CD4-positive, alpha-beta T cell (primary cell): ENCODE measurements at places on chromosomes 2 and 18.

DNA sequence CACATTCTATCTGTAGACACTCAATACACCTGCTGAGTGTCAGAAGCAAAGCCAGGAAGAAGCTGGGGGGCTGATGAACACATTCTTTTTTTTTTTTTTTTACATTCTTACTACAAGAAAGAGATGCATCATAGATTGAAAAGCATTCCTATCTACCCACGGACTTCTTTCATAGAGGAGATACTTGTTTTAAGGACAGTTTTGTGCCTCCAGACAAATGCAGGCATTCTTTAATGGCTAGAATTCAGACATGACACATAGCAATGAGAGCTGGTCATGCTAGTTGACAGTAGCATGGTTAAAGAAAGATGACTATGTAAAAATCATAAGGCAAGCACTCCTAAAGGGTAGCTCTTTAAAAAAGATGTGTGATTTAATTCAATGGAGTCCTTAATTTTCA lies 110.2 kb downstream of the EPHA4 start:
- no peak for DNase-seq

DNA sequence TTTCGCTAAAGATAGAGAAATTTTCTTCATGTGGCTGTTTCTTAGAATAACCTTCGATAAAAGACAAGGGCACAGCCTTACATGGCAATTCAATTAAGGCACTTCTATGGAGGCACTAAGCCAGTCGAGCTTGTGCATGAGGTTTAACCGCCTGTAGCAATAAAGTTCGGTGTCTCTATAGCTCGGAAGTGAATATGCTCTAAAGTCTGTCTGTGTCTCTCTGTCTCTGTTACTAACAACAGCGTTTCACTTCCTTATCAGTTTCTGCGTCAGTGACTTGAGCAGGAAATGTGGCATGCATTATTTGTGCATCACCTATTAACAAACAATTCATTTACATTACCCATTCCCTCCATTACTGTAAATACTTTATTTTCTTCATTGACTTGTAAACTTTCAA lies 365.1 kb upstream of the NETO1 start:
- DNase-seq = no peak

DNA sequence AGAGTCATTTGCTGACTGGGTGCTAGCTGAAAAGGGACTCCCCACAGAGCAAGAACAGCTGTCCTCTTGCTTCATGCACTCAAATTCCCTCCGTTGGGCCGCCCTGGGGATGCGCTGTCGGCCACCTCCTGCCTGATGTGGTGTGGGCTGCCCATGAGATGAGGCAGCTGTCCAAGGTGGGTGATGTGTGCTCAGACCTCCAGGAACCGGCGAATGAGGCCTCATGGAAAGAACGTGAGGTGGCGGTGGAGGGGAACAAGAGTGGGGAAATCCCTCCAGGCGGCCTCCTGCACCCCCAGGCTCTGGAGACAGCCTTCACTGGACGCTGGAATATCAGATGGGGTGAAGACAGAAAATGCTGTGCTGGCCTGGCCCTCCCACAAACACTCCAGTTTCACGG lies 79.8 kb downstream of the LONRF2 start:
- DNase-seq = no peak

GRCh38 chr18:44725300-44726058 lies 44.8 kb downstream of the SETBP1 start:
- DNase-seq = peak; percentile 4

DNA sequence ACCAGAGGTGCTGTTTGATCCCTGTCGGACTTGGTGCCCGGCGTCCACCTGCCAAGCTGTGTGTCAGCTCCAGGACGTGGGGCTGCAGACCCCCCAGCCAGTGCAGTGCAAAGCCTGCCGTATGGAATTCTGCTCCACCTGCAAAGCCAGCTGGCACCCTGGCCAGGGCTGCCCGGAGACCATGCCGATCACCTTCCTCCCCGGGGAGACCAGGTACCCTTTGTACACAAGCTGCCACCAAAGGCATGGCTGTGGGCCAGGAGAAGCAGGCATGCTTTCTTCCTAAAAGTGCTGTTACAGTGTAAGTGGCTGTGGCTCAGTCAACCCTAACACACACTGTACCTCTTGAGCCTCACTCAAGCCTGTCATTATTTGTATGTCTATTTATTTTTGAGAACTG lies 103.3 kb downstream of the RNF144A start:
- no peak for DNase-seq

- no peak for DNase-seq
Observed at GRCh38 chr2:36701918-36702317, 5.4 kb downstream of the VIT start.

- no peak for DNase-seq
Observed at GRCh38 chr2:224910574-224910925, 131.7 kb downstream of the DOCK10 start.

- no peak for DNase-seq
Observed at GRCh38 chr2:101388232-101388631, 929 bp upstream of the CREG2 start.

GRCh38 chr2:99425022-99425421 lies 64.8 kb downstream of the REV1 start:
- no peak for DNase-seq

DNA sequence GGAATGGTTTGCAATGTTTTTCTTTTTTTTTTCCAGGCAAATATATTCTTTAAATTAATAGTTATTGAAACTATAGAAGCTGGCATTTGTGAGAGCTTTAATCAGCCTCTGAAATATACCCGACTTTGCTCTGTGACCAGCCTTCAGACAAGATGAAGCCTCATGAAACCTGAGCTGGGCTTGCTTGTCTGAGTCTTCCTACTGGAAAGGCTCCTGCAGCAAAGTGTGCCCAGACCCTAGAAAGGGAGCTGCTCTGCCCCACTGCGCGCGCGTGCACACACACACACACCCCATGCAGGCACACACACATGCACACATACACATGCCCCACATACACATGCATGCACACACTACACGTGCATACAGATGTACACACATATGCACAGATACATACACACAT lies 203.3 kb upstream of the NT5C1B start:
- DNase-seq = no peak

DNA sequence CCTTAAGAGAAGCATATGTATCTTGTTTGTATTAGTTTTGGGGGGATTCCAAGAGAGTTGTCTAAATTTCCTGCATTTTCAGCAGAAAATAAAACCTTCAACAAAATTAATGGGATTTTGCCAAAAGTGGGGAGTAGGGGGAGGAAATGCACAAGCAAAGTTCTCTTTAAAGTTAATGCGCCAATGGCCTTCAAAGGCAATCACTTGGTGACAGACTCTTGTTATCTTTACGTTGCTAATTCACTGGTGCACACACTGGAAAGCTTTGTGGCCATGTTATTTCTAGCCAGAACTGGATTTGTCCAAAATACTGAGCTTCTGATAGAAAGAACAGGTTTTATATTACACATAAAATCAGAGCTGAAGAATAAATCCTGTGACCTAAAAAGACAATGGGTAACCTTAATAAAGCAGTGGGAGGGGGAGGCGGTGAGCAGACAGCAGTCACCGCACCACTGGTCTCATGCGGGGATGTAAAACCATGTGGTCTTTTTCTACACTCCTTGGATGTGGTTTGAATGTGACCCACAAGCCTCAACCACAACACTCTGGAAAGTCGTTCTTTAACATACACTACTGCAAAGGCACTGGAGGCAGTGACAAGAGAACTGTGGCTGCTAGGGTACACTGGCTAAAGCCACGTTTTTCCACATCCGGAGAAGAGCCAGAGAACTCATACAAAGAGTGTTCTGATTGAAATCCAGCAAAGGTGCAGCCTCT lies 176.9 kb upstream of the SMAD7 start:
- DNase-seq = no peak

GRCh38 chr2:169362118-169362893 lies at the start of gene LRP2:
Gene LRP2, minus strand, starts transcription at chr2:169362534. Its CDS starts 135 bp downstream, at chr2:169362399.
- DNase-seq = no peak
